T follicular helper cell (primary cell): ENCODE measurements at places on chromosomes 7 and 10.

GRCh38 chr10:49458869-49459268 lies 63.0 kb upstream of the DRGX start:
- DNase-seq: no peak

GRCh38 chr10:101028446-101029337 lies 2.2 kb downstream of the PDZD7 start:
- no peak for DNase-seq

DNA sequence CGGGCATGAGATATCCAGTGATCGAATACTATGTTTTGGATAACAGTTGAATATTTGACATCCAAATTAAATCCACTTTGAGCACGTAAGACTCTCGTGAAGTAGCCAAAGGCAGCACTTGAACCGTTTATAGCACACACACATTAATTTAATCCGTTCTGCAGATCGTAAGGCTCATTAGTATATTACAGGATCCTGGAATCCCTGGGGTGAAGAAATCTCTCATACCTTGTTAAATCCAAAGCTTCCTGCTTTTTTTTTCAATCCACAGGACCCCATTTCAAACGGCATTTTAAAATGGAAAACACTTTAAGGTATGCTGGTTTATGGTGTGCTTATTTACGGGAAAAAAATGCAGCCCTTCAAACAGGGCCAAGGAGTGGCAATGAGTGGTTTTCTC lies 158.4 kb upstream of the ADARB2 start:
- no peak for DNase-seq

- DNase-seq: no peak
These were observed 169.7 kb upstream of the PHYHIPL start for GRCh38 chr10:59006511-59007306.

DNA sequence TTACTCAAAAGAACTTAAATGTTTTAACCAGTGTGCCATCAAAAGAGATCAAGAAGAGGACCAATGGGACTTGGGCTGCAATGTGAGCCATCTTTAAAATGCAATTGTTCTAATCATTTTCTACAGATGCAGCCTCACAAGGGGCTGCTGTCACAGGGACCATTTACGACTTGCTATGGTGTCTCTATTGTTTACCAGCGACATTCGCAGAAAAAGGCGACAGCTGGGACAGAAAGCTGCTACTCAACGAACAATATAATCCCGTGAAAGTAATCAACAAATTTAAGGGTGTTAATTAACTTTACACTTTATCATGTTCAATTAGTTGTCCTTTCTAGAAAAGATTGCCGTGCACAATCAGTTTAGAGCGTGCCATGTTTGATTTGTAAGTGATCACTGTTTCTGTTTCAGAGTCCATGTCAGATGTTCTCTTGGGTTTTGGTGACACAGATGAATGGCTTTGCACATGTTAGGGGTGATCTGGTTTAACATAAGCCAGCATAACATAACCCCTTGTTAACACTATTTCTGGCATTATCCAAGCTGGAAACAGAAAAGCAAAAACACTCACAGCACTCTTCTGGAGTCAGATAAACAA lies 110.8 kb downstream of the HIBADH start:
- no peak for DNase-seq

- DNase-seq: no peak
These were observed 224.3 kb downstream of the ELFN1 start for GRCh38 chr7:1894313-1894900.

DNA sequence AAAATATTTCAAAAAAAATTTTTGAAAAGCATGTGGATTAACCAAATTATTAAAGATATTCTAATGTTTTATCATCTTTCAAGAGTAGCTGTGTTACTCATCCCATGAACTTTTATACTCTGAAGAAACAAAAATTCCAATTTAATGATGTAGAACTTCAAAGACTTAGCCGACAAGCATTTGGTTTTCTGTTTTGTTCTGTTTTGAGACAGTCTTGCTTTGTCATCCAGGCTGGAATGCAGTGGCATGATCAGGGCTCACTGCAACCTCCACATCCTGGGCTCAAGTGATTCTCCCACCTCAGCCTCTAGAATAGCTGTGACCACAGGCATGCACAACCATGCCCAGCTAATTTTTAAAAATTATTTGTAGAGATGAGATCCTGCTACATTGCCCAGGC lies 17.8 kb upstream of the LCOR start:
- DNase-seq: no peak
